ENCODE measurements at places on chromosomes 11 and 22.

DNA sequence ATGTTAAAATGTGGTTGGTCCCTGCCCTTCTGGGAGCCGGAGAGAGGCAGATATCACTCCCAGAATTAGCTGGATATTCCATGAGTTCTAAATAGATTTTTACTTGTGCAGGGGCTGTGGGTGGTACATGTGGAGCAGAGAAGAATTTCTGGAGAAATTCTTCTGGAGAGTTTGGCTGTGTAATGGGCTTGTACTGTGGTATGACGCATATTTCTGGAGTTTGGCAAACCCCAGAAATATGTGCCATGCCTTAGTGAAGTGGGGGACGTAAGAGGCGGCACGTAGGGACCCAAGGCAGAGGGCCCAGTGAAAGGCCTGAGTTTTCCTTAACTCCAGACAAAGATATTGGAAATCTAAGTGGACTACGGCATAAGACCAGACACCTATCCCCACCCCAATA lies 51.3 kb upstream of the TBCEL start:
- DNase-seq: no peak

GRCh38 chr11:27701355-27702105 lies 1.3 kb upstream of the BDNF start:
- DNase-seq: no peak

DNA sequence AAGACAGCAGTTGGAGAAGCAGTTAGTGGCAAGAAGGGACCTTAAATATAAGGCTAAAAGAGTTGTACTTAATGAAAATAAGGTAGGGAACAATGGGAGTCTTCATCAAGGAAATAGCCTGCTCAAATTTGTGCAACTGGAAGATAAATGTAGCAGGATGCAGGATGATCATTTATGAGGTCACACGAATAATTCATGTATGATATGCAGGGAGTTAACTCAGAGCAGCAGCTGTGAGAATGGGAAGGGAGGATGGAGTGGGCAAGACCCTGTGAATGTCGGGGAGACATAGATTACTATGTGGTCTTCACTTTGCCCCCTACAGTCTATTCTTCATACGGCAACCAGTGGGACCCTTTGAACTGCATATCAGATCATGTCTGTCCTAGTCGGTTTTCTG lies 25.2 kb upstream of the BMAL1 start:
- DNase-seq: no peak

- no peak for DNase-seq
These were observed 392.1 kb downstream of the NTM start for GRCh38 chr11:131762346-131763110.

DNA sequence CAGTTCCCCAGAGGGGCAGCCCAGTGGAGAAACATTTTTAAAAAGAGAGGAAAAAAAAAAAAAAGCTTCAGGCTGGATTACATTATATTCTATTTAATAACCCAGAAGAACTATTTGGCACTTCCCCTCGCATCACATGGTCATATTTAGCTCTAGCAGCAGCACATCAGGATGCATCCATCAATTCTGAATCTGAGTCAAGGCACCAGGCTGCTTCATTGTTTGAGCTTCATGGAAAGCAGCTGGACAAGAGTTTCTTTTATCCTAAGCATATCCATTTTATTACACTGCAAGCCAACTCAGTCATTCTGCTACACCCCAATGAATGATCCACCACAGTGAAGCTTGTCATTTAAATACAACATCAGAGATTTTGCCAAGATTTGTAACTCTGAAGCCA lies 10.0 kb downstream of the SPTY2D1 start:
- no peak for DNase-seq

DNA sequence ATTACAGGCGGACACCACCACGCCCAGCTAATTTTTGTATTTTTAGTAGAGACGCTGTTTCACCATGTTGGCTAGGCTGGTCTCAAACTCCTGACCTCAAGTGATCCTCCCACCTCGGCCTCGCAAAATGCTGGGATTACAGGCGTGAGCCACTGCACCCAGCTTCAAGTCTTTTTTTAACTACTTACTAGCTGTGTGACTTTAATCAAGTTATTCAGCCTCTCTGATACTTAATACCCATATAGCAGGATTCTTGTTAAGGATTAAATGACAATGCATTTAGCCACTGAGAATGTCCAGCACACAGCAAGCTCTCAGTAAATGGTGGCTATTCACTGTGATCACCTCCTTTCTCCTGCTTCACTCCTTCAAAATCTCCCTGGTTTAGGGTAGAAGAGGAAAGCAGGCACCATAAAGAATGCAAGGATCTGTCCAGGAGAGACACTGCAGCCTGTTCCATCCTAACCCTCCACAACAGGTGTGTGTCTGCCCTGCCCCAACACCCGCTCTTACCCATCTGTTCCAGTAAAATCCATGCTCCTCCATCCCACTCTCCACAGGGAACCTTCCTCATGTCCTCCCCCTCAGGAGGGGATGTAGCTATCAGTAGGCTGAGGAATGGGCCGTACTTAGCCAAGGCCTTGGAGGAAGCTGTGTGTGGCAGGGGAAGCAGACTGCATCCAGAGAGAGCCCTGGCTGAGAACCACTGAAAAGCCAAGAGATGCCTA lies 69.3 kb downstream of the MICAL3 start:
- DNase-seq: no peak

GRCh38 chr11:3865388-3866193 lies 10.1 kb downstream of the STIM1 start:
- DNase-seq: no peak

GRCh38 chr11:70550456-70551195 lies 152.3 kb downstream of the CTTN start:
- no peak for DNase-seq

DNA sequence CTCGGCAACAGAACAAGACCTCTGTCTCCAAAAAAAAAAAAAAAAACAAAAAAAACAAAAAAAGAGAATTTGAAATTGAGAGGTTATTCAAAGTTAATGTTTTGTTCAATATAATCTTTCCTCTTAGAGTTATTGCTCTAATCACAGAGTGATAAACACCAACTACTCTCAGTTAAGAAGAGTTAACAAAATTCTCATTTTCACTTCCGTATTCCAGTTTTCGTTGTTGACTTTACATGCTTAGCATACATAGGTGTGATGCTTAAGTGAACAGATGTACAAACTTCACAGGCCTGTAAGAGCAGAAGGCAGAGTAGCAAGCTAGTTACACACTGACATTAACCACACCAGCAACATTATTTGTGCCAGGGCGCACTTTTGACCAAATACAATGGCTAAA lies 12.3 kb downstream of the EIF4ENIF1 start:
- no peak for DNase-seq

DNA sequence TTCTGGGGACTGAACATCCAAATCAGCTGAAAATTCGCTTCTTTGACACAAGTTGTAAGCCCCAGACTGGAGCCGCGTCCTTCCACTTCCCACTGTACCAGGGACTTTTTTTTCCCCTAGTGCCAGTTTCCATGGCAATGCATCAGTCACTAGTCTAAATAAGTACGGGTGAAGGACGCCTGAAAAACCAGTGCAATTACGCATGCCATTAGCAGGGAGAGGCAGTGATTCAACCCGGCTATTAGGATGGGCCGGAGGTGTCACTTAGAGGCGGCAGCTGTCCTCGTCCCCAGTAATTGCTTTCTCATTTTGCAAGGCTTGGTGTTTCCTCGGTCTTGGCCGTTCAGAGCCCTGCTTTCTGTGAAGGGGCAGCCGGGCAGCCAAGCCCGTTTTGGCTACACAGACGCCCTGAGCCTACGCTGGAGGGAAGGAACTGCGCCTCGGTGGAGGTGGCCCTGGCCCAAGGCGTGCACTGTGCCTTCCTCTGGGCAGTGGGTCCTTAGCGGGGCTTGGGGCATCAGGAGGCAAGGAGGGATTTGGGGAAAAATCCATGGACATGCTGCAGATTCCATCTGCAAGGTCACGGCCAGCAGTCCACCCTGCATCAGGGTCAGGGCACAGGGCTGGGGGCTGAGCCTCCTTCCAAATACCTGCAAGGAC lies 319.7 kb downstream of the CTTN start:
- DNase-seq: no peak

GRCh38 chr11:8268530-8269400 lies 5.1 kb upstream of the LMO1 start:
- DNase-seq: no peak

- no peak for DNase-seq
These were observed 18.7 kb downstream of the PPM1F start for GRCh38 chr22:21933910-21934309.

DNA sequence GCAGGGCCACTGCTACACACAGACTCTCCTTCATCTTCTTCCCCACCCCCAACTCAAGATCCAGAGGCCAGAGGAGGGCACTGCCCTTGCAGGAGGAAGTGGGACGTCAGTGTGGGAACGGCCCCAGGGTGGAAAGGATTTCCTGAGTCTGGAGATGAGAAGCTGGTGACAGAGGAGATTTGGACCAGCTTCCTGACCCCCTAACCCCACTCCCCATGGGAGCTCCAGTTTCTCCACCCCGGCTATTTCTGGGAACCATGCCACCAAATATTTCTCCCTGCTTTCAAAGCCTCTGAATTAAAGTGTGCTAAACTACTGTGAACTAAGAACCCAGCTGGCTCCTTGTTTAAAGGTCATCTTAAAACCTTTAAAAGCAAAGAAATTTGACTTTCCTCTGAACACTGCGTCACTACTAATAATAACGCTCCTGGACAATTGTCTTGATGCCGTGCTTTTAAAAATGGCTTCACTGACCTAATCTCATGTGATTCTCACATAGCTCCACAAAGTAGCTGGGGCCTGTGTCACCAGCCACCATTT lies 46.6 kb downstream of the CWC15 start:
- no peak for DNase-seq

DNA sequence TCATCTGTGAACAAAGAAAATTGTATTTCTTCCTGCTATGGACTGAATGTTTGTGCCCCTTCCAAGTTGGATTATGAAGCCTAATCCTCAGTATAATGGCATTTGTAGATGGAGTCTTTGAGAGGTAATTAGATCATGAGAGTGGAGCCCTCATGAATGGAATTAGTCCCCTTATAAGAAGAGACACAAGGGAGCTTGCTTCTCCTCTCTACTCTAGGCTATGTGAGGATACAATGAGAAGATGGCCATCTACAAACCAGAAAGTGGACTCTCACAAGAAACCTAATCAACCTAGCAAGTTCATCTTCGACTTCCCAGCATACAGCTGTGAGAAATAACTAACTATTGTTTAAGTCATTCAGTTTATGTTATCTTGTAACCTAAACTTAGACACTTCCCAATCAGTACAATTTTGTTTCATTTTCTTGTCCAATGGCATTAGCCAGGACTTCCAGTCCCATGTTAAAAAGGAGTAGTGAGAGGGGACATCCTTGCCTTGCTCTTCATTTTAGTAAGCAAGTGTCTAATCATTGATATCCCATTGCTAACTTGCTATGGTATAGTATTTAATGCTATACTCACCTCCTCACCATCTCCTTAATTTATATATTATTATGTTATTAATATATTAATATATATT lies 45.7 kb downstream of the PDGFD start:
- no peak for DNase-seq

All from stimulated activated CD4-positive, alpha-beta T cell treated with anti-CD3 and anti-CD28 coated beads, Interleukin-12 subunit alpha, Interleukin-12 subunit beta, amount 100 ng/mL, for 24 hours (primary cell).